Pancreas (tissue), 10 donors: ENCODE measurements at places on chromosomes 5 and 9. TPM values are rescaled to one million over a fixed set of nuclear protein-coding genes. Genes with fewer than 3 reads are reported as not detected.

The SUSD3 gene
- total RNA-seq = 0.37 TPM

DNA sequence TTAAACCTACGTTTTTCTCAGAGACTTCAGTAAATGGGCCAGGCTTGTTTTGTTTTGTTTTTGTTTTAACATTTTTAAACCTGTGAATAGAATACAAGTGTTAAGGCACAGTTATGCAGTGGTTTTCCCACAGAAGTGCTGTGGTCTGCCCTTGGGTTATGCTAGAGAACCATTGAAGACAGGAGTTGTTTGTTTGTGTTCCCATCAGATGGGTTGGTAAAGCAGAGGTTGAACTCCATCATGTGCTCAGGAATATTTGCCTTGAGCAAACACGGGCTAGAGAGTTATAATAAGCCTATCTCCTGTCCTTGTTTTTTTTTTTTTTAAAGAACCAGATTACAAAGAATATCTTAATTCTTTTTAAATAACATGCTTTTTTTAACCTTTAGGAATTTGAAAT is 28.5 kb downstream of the RHOBTB3 start:
- H3K36me3 ChIP-seq = peaks cover 34% of the 10 kb centered on the region
- no peak overlapping the region for H3K4me3 ChIP-seq
- no peaks in the 10 kb centered on the region for H3K27me3 ChIP-seq

The AUH gene
- 14.1 TPM for total RNA-seq

The OBP2B gene
- not detected for total RNA-seq

The DMRT3 gene
- total RNA-seq = not detected

GRCh38 chr9:93094658-93095204 is 1.3 kb upstream of the CARD19 start:
- peak overlapping the region; percentile 87 for H3K27ac ChIP-seq
- no peaks in the 10 kb centered on the region for H3K36me3 ChIP-seq
- peak; percentile 62 for DNase-seq
- peak overlapping the region; percentile 23 for H3K4me3 ChIP-seq

DNA sequence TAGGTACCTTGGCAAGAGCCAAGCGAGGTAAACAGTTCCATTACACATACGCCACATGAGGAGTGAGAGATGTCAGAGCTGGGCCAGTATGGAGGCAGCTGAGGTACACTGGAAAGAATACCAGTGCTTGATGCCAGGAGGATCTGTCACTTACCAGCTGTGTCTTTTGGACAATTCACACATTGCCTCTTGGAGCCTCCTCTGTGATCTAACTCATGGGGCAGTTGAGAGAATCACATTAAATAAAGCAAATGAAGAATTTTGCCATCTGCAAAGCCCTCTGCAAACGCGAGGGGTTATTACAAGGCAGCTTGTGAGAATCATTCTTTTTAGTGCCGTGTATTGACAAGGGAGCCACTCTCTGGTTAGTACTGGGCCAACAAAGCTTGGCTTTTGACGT is 429.7 kb upstream of the KLF4 start:
- H3K36me3 ChIP-seq = no peaks in the 10 kb centered on the region
- H3K4me1 ChIP-seq = no peaks in the 10 kb centered on the region
- H3K27ac ChIP-seq = no peak overlapping the region
- H3K4me3 ChIP-seq = no peak overlapping the region
- DNase-seq = no peak
- H3K27me3 ChIP-seq = no peaks in the 10 kb centered on the region

- no peaks in the 10 kb centered on the region for H3K4me1 ChIP-seq
- H3K36me3 ChIP-seq = no peaks in the 10 kb centered on the region
- DNase-seq = no peak
- H3K27me3 ChIP-seq = no peaks in the 10 kb centered on the region
These were observed 17.8 kb upstream of the TRAF1 start for GRCh38 chr9:120944434-120944843.
